ENCODE measurements at places on chromosomes 6 and 20. TPM values are rescaled to one million over a fixed set of nuclear protein-coding genes. Genes with fewer than 3 reads are reported as not detected.

DNA sequence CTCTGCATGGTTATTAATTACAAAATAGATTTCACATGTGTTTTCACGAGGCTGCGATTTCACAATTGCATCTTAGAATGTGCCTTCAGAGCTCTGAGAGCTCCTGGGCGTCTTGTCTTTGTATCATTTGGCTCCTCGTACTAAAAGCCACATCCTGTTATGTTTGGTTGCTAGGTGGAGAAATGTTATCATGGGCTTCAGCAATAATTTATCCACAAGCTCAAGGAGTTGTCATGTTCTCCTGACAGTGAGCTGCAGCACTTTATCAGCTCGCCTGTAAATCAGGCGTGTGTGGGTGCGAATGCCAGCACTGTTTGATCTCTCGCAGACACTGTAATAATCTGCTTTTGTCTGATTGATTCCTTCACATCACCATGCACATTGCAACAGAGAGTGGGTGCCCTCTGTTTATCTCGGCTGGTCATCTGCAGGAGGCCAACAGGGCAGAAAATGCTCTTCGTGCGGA, 218.6 kb upstream of the ZFP64 start:
- peaks cover 2% of the 10 kb centered on the region for H3K27me3 ChIP-seq
- no peak overlapping the region for H3K4me3 ChIP-seq
- no peak overlapping the region for H3K27ac ChIP-seq
- no peaks in the 10 kb centered on the region for H3K36me3 ChIP-seq
- DNase-seq, result no peak
- H3K4me1 ChIP-seq, result no peaks in the 10 kb centered on the region

- no peaks in the 10 kb centered on the region for H3K36me3 ChIP-seq
- no peaks in the 10 kb centered on the region for H3K4me1 ChIP-seq
- no peak overlapping the region for H3K27ac ChIP-seq
- peaks cover 5% of the 10 kb centered on the region for H3K27me3 ChIP-seq
- no peak for DNase-seq
Observed at GRCh38 chr6:65786815-65787214, 79.8 kb upstream of the EYS start.

GRCh38 chr20:16476032-16476431, 97.2 kb downstream of the KIF16B start:
- no peak overlapping the region for H3K27ac ChIP-seq
- no peak for DNase-seq
- peaks cover 2% of the 10 kb centered on the region for H3K27me3 ChIP-seq
- no peak overlapping the region for H3K4me3 ChIP-seq

LGSN gene
- not detected for total RNA-seq

ETV7 gene
- not detected for total RNA-seq

GRCh38 chr6:112488238-112488637, 141.1 kb downstream of the RFPL4B start:
- no peak overlapping the region for H3K4me3 ChIP-seq
- no peak for DNase-seq
- no peaks in the 10 kb centered on the region for H3K36me3 ChIP-seq

DNA sequence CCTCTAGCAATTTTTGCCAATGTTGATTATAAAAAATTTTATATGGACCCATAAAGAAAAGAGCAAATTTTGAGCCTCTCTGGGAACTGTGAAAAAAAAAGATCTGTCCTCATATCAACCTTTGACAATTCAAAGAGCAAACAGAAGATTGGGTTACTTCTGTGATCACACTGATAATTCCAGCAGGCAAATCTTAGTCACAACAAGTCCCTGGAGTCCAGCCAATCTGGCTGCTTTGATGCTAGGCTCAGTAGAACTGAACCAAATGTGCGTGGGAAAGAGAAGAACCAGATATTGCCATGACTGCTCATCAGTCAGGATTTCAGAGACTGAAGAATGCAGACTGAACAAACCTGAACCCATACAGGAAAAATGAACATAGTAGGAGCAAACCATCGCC, 438.4 kb upstream of the FLRT3 start:
- no peaks in the 10 kb centered on the region for H3K4me1 ChIP-seq
- H3K27me3 ChIP-seq, result no peaks in the 10 kb centered on the region

- peaks cover 2% of the 10 kb centered on the region for H3K4me1 ChIP-seq
- H3K27me3 ChIP-seq, result peaks cover 1% of the 10 kb centered on the region
- H3K27ac ChIP-seq, result no peak overlapping the region
- H3K4me3 ChIP-seq, result no peak overlapping the region
- no peak for DNase-seq
Observed at GRCh38 chr6:148963738-148964137, 216.9 kb downstream of the UST start.

- no peak for DNase-seq
- peaks cover 3% of the 10 kb centered on the region for H3K27me3 ChIP-seq
- no peaks in the 10 kb centered on the region for H3K4me1 ChIP-seq
- no peaks in the 10 kb centered on the region for H3K36me3 ChIP-seq
- H3K27ac ChIP-seq, result no peak overlapping the region
Observed at GRCh38 chr20:39835130-39835842, 853.8 kb downstream of the MAFB start.

DNA sequence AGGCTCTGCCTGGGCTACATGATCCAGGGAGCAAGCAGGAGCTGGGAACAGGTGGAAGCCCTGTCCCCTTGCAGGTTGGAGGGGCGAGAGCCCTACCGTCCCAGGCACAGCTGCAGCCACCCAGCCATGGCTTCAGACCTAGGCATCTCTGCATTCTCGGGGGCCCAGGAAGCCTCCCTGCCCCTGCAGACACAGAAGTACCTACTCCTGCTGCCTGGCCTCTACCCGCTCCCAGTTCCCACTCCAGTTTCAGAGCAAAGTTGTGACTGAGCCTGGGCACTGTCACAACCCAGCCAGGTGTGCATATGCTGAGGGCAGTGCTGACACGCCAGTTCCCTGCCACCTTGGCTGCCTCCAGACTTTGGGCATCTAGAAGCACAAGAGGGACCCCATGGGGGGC, 645.9 kb downstream of the HTR1B start:
- no peak overlapping the region for H3K4me3 ChIP-seq
- no peak overlapping the region for H3K27ac ChIP-seq
- H3K36me3 ChIP-seq, result no peaks in the 10 kb centered on the region
- peaks cover 4% of the 10 kb centered on the region for H3K4me1 ChIP-seq
- H3K27me3 ChIP-seq, result peaks cover 2% of the 10 kb centered on the region
- no peak for DNase-seq

DNA sequence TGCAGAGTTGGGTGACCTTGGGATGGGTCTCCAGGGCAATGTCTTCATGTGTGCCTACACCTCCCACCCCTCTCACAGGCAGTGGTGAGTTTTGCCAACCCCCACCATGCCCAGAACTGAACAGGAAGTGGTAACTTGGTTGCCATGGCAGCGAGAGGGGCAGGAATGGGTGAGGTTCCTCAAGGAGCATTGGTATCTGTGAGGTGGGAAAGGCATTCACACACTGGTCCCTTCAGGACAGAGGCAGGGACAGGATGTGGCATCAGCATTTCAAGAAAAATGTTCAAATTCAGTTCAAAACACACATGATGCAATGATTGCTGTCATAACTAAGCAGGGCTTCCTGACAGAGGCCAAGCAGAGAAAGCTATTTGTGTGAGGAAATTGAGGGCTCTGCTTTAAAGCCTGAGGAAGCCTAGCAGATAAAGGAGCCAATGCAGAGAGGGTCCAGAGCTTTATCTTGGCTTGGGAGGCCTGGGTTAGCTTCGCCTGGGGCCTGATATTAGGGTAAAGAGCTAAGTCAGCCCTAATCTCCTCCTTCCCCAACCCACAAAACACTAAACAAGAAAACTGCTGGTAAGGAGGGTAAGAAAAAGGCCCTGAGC, 551 bp downstream of the TREML2 start:
- DNase-seq, result peak; percentile 18
- no peak overlapping the region for H3K4me3 ChIP-seq
- peaks cover 24% of the 10 kb centered on the region for H3K4me1 ChIP-seq
- no peaks in the 10 kb centered on the region for H3K36me3 ChIP-seq

FKBP1C gene
- total RNA-seq, result 1.0 TPM

- H3K27me3 ChIP-seq, result peaks cover 2% of the 10 kb centered on the region
- no peaks in the 10 kb centered on the region for H3K36me3 ChIP-seq
- DNase-seq, result no peak
- no peak overlapping the region for H3K27ac ChIP-seq
Observed at GRCh38 chr6:53845280-53846195, 50.7 kb downstream of the LRRC1 start.

Data from endothelial cell (in vitro differentiated cells).